ENCODE measurements at places on chromosomes 12 and 14.

- DNase-seq, result no peak
Observed at GRCh38 chr12:7073946-7074345, 13.4 kb downstream of the C1S start.

- DNase-seq, result no peak
Observed at GRCh38 chr12:3604748-3605586, 114.0 kb downstream of the PRMT8 start.

DNA sequence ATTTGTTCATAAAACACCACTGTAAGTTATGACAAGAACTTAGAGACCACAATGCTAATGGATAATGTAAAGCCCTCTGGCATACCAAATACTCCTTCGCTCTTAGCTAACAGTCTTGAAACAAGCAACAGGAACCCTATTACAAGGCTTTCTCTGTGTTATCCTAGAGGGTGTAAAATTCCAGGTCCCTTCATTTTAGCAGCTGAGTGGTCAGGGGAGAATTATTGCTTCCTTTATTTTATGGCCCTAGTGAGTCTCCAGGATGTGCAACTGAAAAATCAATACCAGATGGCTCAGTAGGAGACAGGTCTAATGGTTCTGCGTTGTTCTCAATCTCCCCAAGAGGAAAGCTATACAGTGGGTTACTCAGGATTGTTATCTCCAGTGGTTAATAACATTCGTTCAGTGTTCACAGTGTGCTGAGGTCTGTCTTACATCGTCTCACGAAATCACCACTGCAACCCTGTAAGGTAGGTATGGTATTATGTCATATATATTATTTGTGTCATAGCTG, 172.7 kb upstream of the CNOT2 start:
- no peak for DNase-seq

DNA sequence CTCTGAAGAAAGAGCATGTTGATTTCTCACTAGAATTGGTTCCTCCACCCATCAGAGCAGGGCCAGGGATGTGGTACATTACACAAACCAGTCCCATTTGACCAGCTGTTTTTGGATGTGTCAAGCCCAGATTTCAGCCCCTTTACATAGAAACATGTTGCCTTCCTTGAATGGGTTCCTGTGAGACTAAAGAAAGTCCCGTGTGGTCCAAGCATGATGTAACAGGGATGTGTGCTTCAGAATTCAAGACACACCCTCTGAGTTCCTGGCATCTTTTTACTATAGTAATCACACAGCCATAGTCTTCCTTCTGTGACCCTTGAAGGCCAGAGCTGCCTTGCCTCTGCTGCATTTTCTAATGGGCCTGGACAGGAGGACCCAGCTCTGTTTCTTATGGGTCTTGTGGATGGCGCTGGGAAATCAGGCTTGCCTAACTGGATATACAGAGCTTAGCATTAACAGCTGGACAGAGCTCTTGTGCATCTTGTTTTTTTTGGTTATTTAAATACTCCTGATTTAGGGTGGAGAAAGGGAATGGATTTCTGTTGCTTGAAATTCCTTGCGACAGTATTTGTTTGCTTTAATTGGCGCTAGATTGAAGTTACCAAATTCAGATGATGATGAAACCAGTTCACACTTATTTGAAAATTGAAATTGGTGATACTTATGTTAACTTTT, 341.0 kb downstream of the ZFP36L1 start:
- DNase-seq, result no peak

GRCh38 chr12:117576053-117576452, 214.6 kb upstream of the NOS1 start:
- DNase-seq, result no peak

DNA sequence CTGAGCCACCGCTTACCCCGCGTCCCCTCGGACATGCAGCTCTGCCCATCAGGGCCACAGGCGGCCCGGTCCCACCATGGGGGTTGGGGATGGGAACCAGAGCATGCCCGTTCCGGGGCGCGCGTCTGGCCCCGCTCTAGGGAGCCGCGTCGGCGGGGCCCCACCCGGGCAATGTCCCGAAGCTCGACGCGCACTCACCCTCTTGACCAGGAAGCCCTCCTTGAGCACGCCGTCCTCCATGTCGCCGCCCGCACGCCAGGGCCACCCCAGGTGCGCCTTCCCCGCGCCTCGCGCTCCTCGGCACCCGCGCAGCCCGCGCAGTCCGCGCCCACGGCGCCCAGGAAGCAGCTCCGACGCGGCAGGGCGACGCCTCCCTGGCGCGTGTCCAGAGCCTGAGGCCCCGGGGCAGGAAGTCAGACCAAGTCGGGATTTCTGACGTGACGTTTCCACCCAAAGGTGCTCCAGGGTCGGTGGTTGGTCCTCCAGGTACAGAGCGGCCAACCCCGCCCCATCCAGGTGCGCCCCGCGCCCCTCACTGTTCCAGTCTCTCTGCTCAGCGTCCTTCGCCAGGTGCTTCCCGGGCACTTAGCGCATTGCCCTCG, at the start of gene PLEK2:
Gene PLEK2 (minus strand): TSS at position 346 of the 602 bp plus-strand sequence. CDS start 106 bp downstream, at position 240.
- no peak for DNase-seq

- no peak for DNase-seq
Observed at GRCh38 chr12:70885956-70886355, 34.6 kb downstream of the PTPRR start.

DNA sequence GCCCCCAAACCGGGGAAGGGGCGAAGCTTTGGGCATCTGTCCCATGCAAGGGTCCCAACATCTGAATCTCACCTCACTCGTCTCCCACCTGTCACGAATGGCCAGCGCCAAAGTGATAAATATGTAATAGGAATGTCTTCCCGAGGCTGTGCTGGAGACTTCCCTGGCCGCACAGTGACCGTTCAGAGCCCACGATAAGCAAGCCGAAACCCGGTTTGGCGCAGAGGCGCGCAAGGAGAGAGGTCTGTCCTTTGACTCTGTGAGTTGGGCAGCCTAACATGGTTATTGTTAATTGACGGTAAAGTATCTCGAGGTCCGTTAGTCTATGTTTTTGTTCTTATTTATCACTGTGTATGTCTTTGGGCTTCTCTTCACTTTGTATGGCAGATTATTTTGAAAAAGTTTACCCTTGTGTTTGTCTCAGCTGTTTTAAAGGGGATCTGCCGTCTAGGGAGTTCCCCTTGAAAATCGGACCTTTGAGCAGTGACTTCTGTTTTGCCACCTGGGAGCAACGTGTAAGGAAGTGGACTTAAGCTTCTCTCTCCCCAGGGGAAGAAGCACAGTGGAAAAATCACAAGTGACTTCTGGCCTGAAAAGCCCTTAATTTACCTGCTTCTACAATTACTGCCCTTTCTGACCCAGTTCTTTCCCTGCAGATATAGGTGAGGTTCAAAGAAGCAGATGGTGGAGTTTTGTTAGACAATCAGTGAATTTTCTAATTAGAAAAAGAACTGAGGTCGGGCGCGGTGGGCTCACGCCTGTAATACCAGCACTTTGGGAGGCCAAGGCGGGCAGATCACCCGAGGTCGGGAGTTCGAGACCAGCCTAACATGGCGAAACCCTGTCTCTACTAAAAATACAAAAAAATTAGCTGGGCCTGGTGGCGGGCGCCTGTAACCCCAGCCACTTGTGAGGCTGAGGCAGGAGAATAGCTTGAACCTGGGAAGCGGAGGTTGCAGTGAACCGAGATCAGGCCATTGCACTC, 1.1 kb upstream of the TM9SF1 start:
- DNase-seq, result no peak

DNA sequence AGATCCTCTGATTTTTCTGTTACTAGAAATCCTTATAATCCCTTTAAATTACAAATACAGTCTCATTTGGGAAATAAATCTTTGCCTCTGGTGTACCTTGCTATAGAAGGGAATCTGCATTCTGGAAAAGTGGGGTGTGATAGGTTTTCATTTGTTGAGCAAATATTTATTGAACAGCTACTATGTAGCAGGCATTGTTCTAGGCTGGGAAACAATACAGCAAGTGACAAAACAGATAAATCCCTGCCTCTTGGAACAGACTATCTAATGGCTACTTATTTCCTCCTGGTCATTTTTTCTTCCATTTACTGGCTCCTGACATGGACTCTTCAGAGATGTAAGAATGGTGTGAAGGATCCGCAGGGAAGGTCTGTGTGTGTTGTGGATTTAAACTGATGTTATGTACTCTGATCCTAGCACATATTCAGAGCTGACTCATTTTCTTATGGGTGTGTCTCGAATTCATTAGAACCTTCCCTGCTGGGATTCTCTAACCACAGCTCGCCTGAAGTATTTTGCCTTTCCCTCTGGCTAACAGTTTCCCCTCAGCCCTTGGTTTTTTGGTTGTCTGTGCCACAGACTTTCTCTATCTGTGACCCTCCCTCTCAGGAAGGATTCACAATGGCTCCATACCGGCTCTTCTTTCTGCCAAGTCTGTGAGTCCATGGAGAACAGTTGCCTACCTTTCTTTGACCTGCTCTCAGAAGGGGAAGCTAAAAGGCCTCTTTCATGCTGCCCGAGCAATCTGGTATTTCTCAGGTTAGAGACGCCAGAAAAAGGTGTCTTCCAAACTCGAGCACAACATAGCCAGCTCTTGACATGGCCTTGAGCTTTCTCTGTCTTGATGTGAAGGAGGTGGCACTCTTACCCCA, 53.7 kb downstream of the TMTC2 start:
- DNase-seq, result no peak

- no peak for DNase-seq
Observed at GRCh38 chr12:16606201-16606849, 363 bp upstream of the LMO3 start.

DNA sequence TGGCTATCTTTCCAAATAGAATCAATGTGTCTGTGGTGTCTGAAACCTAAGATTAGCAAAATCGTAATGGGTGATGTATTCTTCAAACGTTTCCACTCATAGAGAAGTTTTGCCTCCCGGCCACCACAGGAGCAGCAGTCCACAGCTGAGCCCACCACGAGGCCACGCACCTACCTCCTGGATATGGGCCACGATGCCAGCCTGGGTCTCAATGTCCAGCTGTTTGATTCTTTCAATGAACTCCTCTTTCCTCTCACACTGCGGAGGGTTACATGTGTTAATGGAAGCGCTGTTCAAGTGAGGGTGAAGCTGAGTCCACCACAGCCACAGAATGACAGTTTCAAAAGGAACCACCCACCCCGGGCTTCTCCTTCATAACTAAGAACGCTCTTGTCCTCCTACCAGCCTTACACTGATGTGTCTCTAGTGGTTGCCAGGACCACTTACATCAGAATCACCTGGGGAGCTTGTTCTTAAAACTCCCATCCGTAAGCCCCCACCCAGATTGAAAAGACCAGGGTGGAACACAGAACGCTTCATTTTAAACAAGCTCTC, 75.3 kb downstream of the CCDC88C start:
- no peak for DNase-seq
